ENCODE measurements at places on chromosomes 5 and 9. TPM values are rescaled to one million over a fixed set of nuclear protein-coding genes. Genes with fewer than 3 reads are reported as not detected.
A peak's percentile ranks its signal among the peaks of the same experiment; 100 is the strongest.

GRCh38 chr9:83327323-83327722, 210.9 kb downstream of the FRMD3 start:
- no peaks in the 10 kb centered on the region for H3K4me1 ChIP-seq
- peak; percentile 43 for DNase-seq
- no peak overlapping the region for H3K4me3 ChIP-seq
- no peak overlapping the region for H3K27ac ChIP-seq
- no peaks in the 10 kb centered on the region for H3K27me3 ChIP-seq

DNA sequence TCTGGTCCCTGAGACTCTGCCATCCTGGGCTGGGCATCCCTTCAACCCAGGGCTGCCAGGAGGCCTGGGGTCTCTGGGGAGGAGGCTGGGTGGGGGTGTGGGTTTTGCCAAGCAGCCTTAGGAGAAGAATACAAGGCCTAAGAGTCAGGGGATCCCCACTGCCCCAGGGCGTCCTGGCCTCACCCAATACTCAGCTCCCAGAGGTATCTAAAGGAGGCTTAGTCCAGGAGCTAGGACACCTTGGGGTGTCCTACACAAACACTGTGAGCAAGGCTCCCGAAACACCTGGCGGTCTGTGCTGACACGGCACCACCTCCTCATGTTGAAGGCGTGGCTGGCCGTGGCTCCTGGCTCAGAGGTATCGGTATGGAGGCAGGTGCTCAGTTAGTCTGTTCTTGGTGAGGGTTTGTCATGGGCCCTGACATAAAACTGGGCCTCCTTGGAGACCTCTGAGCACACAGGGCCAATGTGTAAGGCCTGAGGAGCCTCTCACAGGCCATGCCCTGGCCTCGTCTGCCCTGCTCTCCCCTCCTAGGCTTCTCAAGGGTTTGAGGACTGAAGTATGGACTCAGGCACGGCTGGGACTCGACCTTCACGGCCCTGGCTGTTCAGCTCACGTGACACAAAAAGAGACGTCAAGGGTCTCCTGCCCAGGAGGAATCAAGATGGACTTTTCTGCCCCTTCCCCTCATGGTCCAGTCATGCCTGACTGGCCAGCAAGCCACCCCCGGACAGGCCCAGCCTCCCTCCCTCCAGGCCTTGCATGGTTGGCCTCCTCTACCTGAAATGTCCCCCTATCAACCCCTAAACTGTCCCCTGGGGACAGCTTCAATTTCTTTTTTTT, 277.3 kb downstream of the FSTL4 start:
- no peak overlapping the region for H3K4me3 ChIP-seq
- H3K27ac ChIP-seq: no peak overlapping the region
- no peak for DNase-seq
- no peaks in the 10 kb centered on the region for H3K27me3 ChIP-seq
- H3K36me3 ChIP-seq: no peaks in the 10 kb centered on the region

DNA sequence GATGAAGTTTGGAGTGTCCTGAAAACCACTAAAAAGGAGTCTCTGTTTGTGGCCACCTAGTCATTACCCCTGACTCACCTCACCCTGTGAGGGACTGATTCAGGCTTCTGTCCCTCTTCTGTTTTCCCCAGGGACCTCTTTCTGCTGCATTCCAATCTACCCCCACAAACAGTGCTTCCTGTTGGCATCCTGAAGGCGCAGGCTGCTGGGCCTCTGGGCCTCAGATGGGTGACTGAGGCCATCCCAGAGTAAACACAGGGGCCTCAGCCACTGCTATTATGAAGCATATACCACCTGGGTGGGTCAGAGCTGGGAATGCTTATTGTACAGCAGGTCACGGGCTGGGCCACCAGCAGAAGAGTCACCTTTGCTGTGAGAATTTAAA, 20.0 kb downstream of the MORN5 start:
- H3K4me1 ChIP-seq: no peaks in the 10 kb centered on the region
- H3K36me3 ChIP-seq: no peaks in the 10 kb centered on the region
- H3K27ac ChIP-seq: no peak overlapping the region
- H3K27me3 ChIP-seq: no peaks in the 10 kb centered on the region

GRCh38 chr5:142501890-142502289, 177.1 kb upstream of the SPRY4 start:
- no peaks in the 10 kb centered on the region for H3K27me3 ChIP-seq
- H3K4me1 ChIP-seq: peaks cover 16% of the 10 kb centered on the region
- no peak overlapping the region for H3K4me3 ChIP-seq
- H3K27ac ChIP-seq: no peak overlapping the region
- no peak for DNase-seq

DNA sequence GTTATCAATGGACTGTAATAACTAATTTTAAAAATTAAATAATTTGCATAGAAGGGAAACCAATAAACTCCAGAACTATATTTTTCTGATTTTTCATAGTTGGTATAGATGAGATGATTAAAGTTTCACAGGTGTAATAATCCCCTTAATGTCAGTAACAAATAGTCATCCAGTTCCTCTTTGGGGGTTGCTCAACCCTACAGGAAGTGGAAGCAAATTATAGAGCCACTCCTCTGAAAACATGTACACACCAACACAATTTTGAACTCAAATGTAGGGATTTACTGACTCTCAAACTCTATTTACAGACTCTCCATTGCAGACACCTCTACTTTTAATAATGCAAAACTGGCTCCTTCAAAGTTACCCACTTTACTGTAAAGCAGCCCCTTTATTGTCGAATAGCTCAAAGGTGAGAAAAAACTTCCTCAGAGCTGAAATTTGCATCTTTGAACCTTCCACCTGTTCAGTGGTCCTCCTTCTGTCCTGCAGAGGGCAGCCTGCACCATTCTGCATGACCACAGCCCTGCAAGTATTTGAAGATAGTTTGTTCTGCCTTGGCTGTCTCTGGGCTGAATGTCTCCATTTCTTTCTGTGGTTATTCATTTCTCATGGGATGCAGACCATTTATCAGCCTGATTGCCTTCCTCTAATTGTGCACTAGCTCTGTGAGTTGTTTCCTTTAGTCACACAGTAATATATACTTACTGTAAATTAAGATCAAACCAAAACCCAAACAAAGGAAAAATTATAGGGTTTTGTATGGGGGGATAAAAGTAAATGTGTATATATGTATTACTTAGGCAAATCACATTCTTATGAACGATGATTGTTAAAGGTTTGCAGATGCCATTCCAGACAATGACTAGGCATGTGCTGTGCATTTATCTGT, 383.2 kb upstream of the SGCD start:
- H3K4me3 ChIP-seq: no peak overlapping the region
- H3K27ac ChIP-seq: no peak overlapping the region
- H3K27me3 ChIP-seq: no peaks in the 10 kb centered on the region
- H3K4me1 ChIP-seq: no peaks in the 10 kb centered on the region

DNA sequence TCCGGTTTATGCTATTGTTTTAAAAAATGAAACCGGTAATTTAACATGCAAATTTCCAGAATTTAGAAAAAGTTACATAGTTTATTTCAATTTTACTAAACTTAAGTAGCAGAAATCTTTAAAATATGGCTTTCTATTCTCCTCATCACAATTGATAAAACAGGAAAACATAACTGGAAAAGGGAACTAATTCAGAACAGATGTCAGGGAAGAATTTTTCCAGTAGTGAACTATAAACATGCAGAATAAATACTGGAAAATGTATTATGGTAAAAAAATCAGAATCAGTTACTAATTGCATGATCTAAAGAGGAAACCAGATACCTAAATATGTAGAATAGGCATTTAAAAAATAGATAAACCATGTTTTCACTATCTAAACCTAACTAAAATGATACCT, 7.3 kb upstream of the NR4A3 start:
- no peak for DNase-seq
- H3K36me3 ChIP-seq: no peaks in the 10 kb centered on the region
- no peaks in the 10 kb centered on the region for H3K27me3 ChIP-seq
- H3K27ac ChIP-seq: no peak overlapping the region
- no peak overlapping the region for H3K4me3 ChIP-seq
- H3K4me1 ChIP-seq: peaks cover 6% of the 10 kb centered on the region

DNA sequence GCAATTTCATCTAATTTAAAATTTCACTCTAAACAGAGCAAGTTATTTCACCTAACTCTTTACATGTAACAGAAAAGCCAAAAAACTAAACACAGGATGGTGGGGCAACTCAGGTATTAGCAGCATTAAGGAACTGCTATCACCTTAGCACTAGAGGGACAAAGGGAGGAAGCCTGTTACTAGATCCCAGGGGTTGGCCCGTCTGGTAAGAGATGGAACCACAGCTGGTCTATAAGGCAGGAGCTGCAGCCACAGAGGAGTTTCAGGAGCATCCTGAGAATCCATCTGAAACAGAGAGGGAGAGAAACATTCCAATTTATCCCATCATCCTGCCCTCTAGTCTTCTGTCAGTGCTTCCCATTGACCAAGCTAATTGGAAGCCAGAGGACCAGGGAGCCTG, 300.3 kb downstream of the MRPS30 start:
- H3K27me3 ChIP-seq: no peaks in the 10 kb centered on the region
- no peak overlapping the region for H3K27ac ChIP-seq
- H3K4me1 ChIP-seq: no peaks in the 10 kb centered on the region
- H3K36me3 ChIP-seq: no peaks in the 10 kb centered on the region
- no peak overlapping the region for H3K4me3 ChIP-seq

DNA sequence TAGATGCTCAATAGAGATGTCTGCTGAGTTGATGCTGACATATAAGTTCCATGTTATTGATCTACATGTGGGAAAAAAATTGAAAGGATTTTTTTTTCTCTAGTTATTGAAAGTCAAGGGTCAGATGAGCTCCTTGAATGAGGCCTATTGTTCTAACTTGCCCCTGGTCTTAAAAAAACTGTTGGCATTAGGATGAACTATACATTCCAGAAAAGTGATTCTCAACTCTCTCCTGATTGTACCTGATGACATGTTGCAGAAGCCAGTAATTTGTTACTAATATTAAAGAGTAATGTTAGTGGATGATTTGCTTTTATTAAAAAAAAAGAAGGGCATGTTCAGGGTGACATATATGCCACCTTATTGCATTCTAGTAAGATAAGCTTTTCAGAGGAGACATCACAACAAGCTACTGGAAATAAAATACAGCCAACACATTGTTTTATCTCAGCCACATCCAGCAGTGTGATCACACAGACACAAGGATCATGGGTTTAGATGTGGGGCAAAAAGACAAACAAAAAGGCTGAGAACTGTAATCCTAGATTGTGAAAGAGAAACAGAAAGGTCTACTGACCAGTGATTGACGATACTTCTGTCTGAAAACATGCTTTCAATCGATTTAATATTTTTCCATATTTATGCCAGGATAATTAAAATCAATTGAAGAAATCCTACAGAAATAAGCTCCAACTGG, 1314.1 kb upstream of the C9orf72 start:
- no peak overlapping the region for H3K27ac ChIP-seq
- no peaks in the 10 kb centered on the region for H3K36me3 ChIP-seq
- no peaks in the 10 kb centered on the region for H3K4me1 ChIP-seq
- H3K4me3 ChIP-seq: no peak overlapping the region
- DNase-seq: no peak
- H3K27me3 ChIP-seq: no peaks in the 10 kb centered on the region

GRCh38 chr9:110334871-110335270, 2.8 kb downstream of the TXNDC8 start:
- no peaks in the 10 kb centered on the region for H3K27me3 ChIP-seq
- no peak overlapping the region for H3K4me3 ChIP-seq
- DNase-seq: no peak
- no peaks in the 10 kb centered on the region for H3K36me3 ChIP-seq
- no peaks in the 10 kb centered on the region for H3K4me1 ChIP-seq

DNA sequence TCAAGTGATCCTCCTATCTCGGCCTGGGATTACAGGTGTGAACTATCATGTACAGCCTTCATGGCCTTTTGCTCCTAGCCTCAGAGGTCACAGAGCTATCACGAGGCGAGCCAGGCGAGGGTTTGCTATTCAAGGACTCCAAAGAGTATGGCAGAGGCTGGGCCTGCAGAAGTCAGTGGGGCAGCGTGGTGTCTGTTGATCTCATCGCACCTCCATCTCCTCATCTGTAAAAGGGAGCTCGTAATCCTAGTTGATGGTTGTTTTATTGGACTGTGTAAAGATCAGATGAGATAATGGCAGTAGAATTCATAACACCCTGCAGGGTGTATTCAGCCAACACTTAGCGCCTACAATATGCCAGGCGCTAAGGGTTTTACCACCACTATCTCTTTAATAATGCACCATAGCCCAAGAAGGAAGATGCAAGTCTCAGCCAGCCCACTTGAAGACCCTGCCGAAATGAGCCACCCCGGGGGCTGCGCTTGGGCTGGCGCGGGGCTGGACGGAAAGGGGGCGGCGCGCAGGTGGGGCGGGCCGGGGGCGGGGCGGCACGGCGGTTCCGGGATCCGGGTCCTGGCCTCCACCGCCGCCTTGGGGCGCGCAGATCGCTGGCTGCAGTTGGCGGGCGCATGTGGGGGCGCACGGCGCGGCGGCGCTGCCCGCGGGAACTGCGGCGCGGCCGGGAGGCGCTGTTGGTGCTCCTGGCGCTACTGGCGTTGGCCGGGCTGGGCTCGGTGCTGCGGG, at the start of gene GALNT12:
TSS of gene GALNT12 (plus strand) at position 601 of the 744 bp plus-strand sequence. CDS start at position 630, 29 bp downstream.
- peaks cover 24% of the 10 kb centered on the region for H3K4me1 ChIP-seq
- H3K4me3 ChIP-seq: peak within 1 kb of the TSS; percentile 43
- peak; percentile 60 for DNase-seq
- no peaks in the 10 kb centered on the region for H3K27me3 ChIP-seq

DNA sequence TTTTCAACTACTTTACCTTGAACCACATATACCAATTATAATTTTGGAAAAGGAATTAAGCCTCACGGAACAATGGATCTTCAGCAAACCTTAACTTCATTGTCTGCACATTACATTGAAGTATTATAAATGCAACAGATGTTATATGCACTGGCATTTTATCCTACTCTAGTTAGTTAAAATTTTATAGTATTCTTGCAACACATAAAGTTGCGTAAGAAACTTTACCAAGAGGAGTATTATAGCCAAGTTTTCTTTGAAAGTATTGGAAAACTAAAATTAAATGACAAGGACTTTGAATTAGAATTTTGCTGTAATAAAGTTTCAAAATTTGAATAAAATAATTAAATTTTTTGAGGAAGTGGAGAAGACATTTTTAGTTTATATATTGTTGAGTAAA, 63.4 kb upstream of the SREK1 start:
- no peaks in the 10 kb centered on the region for H3K27me3 ChIP-seq
- H3K4me3 ChIP-seq: no peak overlapping the region
- H3K27ac ChIP-seq: no peak overlapping the region
- peaks cover 3% of the 10 kb centered on the region for H3K36me3 ChIP-seq
- no peaks in the 10 kb centered on the region for H3K4me1 ChIP-seq
- DNase-seq: no peak

Gene PDLIM4
- 7.5 TPM for total RNA-seq

Gene TCOF1
- total RNA-seq: 28.0 TPM

Gene GRXCR2
- total RNA-seq: not detected

Gene OSMR
- total RNA-seq: 104 TPM

Gene SPINK6
- total RNA-seq: not detected

Gene CDK7
- total RNA-seq: 29.7 TPM

Gene OR1J2
- not detected for total RNA-seq

Gene GDNF
- not detected for total RNA-seq

Gene ZNG1F
- total RNA-seq: 13.3 TPM

Gene FAM163B
- total RNA-seq: not detected

Gene C9orf50
- total RNA-seq: not detected

Gene CCIN
- not detected for total RNA-seq

Gene TAF1L
- total RNA-seq: not detected
